ENCODE measurements at places on chromosomes 11 and 22.
A peak's percentile ranks its signal among the peaks of the same experiment; 100 is the strongest.

- peak; percentile 54 for DNase-seq
These were observed 42.2 kb downstream of the FAT3 start for GRCh38 chr11:92266806-92267205.

DNA sequence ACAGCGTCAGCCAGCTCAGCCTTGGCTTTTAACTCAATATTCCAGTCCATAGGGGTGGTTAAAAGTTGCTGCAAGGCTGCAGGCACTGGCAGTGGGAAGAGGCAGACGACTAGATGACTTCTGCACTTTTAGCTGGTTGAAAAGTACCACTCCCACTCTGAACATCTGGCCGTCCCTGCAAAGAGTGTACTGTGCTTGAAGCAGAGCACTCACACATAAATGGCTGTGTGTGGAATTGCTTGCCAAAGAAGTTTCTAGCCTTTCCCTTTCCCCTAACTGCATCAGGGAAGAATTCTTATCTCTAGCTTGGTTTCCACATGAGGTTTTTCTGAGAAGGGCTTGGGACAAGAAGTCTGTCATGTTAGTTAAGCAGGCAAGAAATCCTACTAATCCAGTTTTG lies 5.1 kb upstream of the PHLDB1 start:
- no peak for DNase-seq

DNA sequence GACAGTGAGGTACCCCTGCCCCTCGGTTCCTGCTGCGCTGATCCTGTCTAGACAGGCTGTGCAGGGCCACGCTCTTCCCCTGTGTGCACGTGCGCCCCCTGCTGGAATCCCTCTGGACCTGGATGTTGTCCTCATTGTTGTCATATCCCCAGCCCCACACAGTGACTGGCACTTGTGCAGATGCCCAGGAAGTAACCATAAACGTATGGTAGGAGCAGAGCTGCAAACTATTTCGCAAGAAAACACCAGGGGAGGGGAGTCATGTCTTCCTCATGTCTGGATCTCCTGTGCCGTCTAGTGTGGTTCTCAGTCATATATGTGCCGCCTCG lies 114.7 kb downstream of the CRYBB2 start:
- DNase-seq, result peak; percentile 79

DNA sequence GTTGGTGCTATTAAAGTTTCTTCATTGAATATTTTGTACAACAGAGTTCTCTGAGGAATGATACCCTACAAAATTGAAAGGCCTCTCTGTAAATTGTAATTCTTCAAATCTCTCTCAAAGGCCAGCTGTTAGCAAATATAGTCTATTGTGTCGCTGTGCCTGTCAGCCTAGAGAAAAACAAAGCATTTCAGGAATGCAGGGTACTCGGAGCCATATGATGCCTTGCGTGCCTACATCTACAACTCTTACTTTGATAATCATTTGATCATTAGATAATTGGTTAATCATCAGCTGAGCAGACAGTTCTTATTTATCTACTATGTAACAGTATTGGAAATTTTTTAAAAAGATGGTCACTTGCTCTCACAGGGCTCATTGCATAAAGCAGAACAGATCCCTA lies 67.3 kb downstream of the RNF169 start:
- DNase-seq, result no peak

- no peak for DNase-seq
These were observed 178.8 kb upstream of the ARHGAP20 start for GRCh38 chr11:110890995-110891394.

DNA sequence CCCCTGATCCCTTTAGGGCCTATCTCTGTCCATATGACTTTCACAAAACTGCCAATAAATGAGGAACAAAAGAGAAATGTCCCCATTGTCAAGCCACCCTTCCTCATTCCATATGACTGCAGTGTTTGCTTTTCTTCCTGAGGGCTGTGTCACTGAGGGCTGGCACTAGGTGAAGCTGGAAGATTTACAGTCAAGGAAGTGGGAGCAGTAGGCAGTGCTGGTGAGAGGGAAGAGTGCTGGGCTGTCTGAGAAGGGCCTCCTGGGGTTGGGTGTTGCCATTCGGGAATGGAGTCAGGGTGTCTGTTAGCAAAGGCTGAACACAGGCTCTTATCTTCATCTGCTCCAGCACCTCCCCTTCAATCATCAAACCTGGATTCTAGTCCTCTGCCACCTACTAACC lies 30.9 kb downstream of the INSC start:
- DNase-seq, result no peak

GRCh38 chr22:41989246-41989645 lies 9.3 kb upstream of the WBP2NL start:
- DNase-seq, result no peak

GRCh38 chr22:39859903-39860588 lies 33.5 kb downstream of the ENTHD1 start:
- no peak for DNase-seq

GRCh38 chr11:76131142-76131541 lies 75.2 kb downstream of the WNT11 start:
- DNase-seq, result no peak

- DNase-seq, result peak; percentile 14
These were observed 29.5 kb upstream of the NCAM1 start for GRCh38 chr11:112931703-112932102.

- DNase-seq, result no peak
These were observed 35.1 kb downstream of the TTC17 start for GRCh38 chr11:43393765-43394355.

DNA sequence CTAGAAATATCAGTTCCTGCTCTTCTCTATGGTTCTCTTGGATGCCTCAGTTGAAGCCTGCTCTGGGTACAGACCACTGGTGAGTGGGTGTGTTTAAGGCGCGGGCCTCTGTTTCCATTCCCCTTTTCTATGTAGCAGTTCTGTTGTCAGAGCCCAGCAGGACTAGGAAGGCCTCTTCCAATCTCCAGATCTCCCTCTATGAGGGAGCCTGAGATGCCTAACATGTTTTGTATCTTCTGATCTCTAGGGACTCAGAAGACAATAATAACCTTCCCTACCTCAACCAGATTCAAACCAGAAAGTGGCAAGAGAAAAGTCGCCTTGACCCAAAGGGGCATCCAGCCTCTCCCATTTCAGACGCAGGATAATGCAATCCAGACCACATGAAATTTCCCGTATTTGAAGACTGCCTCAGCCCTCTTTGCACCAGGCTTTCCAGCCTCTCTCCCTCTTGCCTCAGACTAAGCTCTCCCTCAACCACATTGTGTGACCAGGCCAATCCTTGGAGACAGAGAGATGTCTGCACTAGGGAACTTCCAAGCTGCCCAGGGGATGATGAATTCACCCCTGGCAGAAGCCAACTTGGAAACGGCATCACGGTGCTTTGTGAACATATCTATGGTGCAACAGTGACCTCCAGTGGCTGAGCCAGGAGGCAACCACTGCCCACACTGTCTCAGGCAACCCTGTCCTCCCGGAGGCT lies 150.1 kb upstream of the UBASH3B start:
- peak; percentile 66 for DNase-seq

GRCh38 chr22:34004058-34004457 lies 83.8 kb upstream of the LARGE1 start:
- no peak for DNase-seq

- peak; percentile 59 for DNase-seq
These were observed 110.4 kb downstream of the USP35 start for GRCh38 chr11:78299000-78299710.

DNA sequence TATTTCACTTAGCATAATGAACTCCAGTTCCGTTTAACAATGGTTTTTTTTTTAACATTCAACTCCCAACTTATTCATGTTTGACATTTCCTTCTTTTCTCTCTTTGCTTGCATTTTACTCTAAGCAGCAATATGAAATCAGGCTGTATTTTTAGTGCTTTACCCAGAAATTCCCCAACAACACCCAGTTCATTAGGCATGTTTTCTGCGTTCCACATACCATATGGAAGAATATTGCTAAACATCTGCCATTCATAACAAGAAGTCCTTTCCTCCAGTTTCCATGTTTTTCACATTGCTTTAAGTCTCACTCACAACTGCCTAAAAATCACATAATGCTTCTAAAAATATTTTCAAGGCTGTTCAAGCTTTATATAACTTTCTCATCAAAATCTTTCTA lies 45.8 kb downstream of the PLAAT5 start:
- no peak for DNase-seq

DNA sequence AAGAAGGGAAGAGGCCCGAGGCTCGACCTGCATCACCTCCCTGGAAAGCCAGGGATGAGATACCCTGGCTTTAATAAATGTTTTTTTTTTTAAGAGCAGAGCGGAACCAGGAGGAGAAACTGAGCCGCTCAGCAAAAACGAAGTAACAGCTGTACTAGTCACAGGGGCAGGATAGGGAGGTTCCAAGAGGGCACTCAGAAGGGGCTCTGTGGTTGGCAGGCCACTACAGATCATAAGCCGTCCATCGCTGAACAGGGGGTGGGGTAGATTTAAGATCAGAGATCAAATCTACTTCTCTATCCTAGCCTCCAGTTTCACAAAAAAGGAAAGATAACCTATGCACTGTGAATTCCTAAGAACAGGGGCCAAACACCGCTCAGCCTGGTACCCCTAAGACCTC lies 625 bp downstream of the EIF3D start:
- DNase-seq, result peak; percentile 34

- DNase-seq, result peak; percentile 49
These were observed 48.6 kb upstream of the OLFML1 start for GRCh38 chr11:7436657-7437056.

DNA sequence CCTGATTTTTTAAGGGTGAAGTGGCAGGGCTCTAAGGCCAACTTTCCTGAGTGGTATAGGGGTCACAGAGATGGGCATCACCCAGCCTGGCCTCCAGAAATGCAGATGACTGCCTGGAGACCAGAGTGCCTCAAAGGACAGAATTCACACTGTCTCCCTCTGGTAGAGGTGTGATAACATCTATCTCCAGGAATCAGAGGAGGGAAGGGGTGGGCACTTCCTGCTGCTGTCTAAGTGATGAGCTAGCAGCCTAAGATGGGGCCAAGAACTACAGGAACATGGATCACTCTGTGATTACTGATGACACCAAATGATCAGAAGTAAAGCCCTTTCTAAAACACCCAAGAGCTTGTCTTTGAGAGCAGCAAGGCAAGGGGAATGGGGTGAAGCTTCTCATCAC lies 61.9 kb downstream of the C11orf58 start:
- DNase-seq, result peak; percentile 26

DNA sequence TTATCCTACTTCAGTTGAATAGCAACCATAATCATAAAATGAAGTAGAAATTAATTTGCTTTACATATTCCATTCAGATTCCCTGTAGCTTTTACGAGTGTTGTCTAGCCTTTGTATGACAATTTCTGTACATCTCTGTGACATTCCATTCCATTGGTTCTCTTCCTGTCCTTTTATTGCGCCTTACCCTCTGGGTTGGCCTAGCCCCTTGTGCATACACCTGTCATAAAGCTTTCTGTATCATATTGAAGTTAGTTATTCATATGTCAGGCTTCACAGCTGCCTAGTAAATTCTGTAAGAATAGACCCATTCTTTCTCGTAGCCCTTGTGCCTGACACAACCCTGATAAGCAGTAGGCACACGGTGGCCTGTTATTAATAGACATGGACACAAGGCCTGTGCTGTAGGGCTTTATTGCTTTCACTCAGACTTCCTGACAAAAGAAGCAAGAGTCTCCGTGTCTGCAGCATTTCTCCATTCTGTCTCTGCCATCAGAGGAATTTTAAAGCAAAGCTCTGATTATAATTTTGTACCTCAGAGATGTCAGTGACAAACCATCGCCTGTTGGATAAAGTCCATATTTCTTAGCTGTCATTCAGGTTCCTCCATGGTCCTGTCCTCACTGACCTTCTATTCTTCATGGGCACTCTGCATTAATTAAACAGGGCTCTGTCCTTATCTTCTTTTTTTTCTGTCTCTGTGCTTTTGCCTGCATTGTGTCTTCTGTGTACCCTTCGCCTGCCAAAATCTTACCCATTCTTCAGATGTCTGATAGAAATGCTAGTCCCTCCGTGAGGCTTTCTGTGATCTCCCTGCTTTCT lies 49.4 kb downstream of the BID start:
- no peak for DNase-seq

GRCh38 chr11:76152741-76153570 lies 53.3 kb downstream of the WNT11 start:
- DNase-seq, result peak; percentile 56

DNA sequence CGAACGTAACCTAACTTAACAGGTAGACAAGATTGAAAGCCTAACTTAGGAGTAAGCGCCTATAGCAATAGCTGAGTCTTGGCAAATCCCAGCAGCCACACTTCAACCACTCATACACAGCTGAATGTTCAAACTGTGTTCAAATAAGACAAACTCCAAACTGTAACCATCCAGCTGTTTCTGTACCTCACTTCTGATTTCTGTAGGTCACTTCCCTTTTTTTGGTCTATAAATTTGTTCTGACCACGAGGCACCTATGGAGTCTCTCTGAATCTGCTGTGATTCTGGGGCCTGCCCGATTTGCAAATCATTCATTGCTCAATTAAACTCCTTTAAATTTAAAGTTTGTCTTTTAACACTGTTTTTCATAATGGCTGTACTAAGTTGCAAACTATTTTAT lies 8.2 kb upstream of the TENM4 start:
- DNase-seq, result no peak

DNA sequence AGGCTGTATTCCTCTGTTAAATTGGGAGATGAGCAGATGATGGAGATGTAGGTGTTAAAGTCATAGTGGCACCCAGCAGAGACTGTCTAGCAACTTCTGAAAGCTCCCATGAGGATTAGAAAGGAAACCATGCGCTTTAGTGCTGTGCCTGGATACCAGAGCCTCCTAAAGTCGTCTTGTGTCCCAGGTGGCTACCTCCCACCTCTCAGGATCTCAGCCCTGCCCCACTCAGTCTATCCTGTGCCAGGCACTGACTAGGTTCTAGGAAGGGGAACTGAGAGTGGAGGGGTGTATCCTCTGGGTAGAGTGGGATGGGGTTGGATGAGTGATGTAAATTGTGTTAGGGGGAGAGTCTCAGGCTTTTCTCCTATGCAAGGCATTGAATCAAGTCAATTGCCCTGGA lies 60.2 kb downstream of the KIAA1671 start:
- peak; percentile 26 for DNase-seq

GRCh38 chr11:395866-396265 lies 1.9 kb downstream of the PKP3 start:
- DNase-seq, result no peak

GRCh38 chr11:64185175-64185692 lies 737 bp upstream of the STIP1 start:
- peak; percentile 88 for DNase-seq

- DNase-seq, result no peak
These were observed 99.7 kb downstream of the CWF19L2 start for GRCh38 chr11:107357877-107358276.

- DNase-seq, result no peak
These were observed 20.0 kb downstream of the POLR3H start for GRCh38 chr22:41524251-41524661.

GRCh38 chr11:36953976-36954375 lies 355.9 kb upstream of the RAG2 start:
- DNase-seq, result peak; percentile 7

Measured in NCI-H69 (cell line).